Bronchus fibroblast of lung (primary cell): ENCODE measurements at places on chromosomes 2 and 18. TPM values are rescaled to one million over a fixed set of nuclear protein-coding genes. Genes with fewer than 3 reads are reported as not detected.

VWA3B gene
- not detected in 2 replicates for total RNA-seq

AOX1 gene
- 27.8 and 36.7 TPM in 2 replicates for total RNA-seq

NTSR2 gene
- total RNA-seq, result not detected in 2 replicates

EVX2 gene
- not detected in 2 replicates for total RNA-seq

SCN7A gene
- total RNA-seq, result 0.74 and 0.84 TPM in 2 replicates

COLEC12 gene
- 14.8 and 15.2 TPM in 2 replicates for total RNA-seq

SLC9A4 gene
- not detected in 2 replicates for total RNA-seq
